ENCODE measurements at places on chromosomes 7 and 10. TPM values are rescaled to one million over a fixed set of nuclear protein-coding genes. Genes with fewer than 3 reads are reported as not detected.

Gene DOCK4
- 21.8 TPM for total RNA-seq

GRCh38 chr7:142632271-142633134 is 116.8 kb upstream of the PRSS1 start:
- no peak for DNase-seq

GRCh38 chr10:120480848-120481247 is 23.8 kb downstream of the PLPP4 start:
- DNase-seq: no peak

DNA sequence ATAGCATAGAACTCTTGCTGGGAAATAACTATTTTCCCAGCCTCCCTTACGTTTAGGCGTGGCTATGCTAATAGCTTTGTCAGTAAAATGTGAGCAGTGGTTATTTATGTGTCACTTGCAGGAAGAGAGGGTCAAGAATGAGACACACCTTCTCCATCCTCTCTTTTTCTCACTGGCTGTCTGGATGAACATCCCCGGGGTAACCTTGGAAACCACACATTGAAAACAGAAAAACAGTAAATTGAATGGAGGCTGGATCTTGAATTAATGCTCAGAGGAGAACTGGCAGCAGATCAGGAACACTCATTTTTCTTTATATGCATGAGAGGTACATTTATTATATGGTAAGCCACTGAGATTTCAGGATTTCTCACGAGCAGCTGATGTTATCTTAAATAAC is 127.6 kb downstream of the DNAJB9 start:
- DNase-seq: no peak

Gene PLXNA4
- 3.4 TPM for total RNA-seq

DNA sequence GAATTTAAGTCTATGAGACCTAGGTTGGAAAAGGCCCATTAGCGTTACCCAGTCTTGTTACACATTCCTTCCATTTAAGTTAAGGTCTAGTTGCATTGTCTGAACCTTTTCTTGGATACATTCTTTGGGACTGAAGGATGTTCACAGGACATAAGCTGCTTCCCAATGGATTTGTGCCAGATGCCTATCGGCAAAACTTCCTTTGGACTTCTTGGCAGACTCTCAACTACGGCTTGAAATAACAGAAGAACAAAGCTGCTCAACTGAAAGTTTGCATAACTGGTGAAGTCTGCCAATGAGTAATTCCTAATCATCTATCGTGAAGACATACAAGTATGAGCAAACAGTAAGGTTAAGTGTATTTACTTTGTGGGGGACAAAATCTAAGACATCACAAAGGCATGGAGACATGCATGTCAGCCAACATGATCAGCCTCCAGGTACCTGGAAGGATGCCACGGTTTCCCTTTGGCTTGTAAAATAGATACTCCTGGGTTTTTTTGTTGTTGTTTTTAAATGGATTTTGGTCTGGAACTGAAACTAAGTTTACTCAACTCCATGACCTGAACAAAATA is 35.4 kb downstream of the MALSU1 start:
- DNase-seq: no peak

GRCh38 chr7:16419859-16420258 is 1.5 kb downstream of the CRPPA start:
- DNase-seq: no peak

Gene CLDN3
- 1.1 TPM for total RNA-seq

Gene NRAP
- total RNA-seq: not detected

DNA sequence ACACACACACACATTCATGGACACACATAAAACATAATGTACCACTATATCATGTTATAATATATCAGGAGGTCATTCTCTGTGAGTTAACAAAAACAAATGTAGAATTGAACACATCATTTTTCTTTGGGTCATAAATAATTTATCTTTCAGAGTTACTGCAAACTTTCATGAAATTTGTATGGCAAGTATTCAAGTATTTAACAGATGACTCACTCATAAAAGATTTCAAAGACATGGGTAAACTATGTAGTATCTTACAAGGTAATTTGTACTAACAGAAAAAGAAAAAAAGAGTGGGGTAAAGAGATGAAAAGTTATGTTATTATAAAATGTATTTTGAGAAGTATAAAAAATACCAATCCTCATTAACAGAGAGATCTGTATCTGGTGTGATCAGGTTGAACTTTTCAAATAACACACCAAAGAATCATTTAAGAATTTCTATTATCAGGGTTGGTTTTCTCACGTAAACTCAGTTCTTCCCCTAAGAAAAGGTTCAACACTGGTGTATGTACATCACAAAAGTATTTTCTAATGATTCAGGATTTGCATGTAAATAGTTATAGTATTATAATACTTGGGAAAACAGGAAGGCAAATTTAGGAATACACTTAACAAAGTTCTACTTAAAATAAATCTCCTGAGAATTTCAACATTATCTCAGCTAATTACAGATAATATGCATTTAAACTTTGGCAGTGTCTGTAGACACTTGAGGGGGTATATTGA is 933.1 kb upstream of the LRRN3 start:
- DNase-seq: no peak
